ENCODE measurements at places on chromosomes 3 and 15.
A peak's percentile ranks its signal among the peaks of the same experiment; 100 is the strongest.

GRCh38 chr15:101004986-101005747 is 86.0 kb downstream of the LRRK1 start:
- no peak for DNase-seq

DNA sequence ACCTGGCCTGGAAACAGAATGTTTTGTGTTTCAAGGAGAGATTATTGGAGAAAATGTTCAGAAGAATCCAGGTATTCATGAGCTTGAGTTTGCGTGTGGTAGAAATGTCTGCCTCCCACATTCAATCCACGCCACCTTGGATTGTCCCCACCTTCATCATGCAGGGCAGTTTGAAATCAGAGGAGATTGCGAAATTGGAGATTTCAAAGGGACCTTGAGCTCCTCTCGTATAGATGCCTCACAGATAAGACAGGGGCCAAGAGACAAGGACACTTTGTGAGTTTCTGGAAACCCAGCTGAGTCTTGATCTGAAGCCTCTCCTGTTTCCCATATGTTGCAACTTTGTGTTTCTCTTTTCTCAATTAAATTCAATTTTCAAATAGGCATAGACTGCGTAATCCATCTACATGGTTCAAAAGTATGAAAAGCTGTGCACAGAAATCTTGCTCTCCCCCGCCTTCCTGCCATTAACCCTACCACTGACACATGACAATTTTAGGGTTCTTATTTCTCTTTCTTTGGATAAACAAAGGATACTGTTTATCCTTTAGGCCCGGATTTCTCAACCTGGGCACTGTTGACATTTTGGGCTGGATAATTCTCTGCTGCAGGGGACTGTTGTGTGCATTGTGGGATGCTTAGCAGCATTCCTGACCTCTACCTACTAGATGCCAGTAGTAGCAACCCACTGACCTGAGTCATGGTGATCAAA is 53.8 kb downstream of the CMTM8 start:
- no peak for DNase-seq

- DNase-seq, result no peak
Measured at GRCh38 chr3:170726976-170727661, 141.2 kb upstream of the SLC7A14 start.

GRCh38 chr3:129131465-129132088 is 10.0 kb upstream of the RAB43 start:
- no peak for DNase-seq

DNA sequence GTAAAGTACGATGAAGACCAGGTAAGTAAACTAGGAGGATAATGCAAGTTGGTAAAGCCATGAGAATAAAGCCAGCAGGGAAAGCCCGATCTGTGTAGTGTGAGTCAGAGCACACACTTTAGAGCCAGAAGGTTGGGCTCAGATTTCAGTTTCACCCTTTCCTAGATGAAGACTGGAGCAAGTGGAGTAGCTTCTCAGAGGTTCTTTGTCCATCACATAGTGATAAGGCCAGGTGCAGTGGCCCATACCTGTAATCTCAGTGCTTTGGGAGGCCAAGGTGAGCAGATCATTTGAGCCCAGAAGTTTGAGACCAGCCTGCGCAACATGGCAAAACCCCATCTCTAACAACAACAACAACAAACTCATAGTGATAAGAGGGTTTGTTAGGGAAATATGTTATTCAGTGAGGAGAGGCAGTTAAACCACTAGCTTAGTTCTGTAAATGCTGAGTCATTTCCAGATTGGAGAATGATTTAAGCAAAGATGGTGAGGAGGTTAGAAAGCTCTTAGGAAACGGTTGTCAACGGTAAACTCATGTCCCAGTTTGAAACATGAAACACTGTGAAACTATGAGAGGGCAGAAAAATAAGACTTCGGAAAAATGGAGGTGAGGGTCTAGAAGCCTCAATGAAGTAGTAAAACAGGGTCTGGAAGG is 39.0 kb downstream of the IL12A start:
- peak; percentile 36 for DNase-seq

- no peak for DNase-seq
Measured at GRCh38 chr15:94231723-94232468, 535 bp downstream of the MCTP2 start.

DNA sequence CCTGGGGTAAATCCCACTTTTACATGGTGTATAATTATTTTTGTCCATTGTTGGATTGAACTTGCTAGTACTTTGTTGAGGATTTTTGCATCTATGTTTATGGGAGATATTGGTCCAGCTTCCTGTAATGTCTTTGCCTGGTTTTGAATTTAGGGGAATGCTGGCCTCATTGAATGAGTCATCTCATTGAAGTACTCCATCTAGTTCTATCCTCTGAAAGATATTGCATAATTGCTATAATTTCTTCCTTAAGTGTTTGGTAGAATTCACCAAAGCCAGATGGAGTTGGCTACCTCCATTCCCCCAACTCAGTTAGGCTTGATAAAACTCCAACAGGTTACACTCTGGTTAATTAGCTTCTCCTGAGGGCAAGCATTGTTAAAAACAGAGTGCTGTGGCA is 237.4 kb upstream of the TGFBR2 start:
- no peak for DNase-seq

DNA sequence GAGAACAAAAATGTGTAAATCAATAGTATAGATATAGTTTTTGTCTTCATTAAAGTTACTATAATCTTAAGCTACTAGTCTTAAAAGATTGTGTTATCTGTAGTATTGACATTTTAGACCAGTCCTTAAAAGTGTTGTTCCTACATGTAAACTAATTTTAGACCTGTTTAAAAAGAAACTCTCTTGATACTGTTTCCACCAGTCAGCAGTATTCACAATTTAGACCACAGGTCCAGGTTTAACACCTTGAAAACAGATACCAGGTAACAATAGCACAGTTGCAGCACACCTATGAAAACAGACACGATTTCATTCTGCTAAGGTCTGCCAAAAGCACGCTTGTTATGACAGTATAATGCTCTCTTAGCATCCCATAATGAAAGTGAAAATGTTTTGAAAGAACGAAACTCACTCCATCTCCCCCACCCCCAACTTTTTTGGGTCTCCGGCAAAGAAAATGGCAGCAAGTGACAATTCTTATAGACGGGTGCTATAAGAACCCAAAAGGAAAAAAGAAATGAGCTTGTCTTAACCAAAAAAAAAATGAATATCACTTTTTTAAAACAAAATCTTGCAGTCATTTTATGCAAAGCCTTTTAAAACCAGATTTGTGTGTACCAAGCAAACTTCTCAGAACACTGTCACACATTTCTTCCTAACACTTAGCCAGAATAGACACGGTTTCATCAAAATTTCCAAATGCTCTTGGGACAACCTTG is 1.6 kb downstream of the EIF4E3 start:
- peak; percentile 58 for DNase-seq

DNA sequence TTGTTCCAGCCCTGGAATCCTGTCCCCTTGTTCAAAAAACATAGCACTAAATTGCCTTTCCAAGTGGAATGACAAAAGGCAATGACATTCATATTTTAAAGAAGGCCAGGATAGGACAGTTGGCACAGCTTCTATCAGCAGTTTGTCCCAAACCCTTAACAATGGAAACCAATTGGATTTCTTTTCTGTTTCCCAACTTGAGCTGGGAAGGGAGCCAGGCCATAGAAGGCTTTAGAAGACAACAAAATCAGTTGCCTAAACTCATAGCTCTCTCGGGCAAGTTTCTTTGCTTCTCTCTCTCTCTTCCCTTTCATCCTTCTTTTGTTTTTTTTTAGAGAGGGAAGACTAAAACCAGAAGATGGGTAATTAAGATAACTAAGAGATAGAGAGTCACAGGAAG is 227.7 kb upstream of the TPRG1 start:
- DNase-seq, result no peak

DNA sequence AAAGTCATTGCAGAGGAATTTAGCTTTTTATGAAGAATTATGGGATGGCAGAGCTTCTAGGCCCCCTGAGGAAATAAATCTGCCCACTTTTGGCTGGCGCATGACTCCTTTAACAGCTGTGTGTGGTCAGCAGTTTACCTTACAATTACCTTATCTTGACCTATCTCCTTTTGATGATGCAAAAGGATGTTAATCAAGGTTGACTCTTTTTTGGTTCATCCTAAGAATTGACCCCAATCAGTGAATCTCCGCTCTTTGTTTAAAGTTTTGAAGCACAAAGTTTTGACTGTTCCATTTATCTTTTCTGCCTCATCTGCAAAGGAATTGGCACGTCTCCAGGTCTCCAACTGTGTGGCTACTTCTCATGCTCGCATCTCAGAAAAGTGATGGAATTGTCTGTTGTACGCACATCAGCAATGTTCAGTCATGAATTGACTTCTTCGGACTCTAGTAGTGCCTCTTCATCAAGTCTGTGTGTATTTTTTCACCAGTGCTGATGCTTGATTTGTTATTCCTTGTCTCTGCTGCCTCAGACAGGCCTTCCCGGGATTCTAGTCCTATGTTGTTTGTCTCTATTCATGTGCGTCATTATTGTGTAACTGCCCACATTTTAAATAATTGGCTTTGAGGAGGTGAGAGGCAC is 196.2 kb upstream of the CFAP20DC start:
- DNase-seq, result no peak

- peak; percentile 45 for DNase-seq
Measured at GRCh38 chr3:9826815-9827573, 16.8 kb downstream of the RPUSD3 start.

DNA sequence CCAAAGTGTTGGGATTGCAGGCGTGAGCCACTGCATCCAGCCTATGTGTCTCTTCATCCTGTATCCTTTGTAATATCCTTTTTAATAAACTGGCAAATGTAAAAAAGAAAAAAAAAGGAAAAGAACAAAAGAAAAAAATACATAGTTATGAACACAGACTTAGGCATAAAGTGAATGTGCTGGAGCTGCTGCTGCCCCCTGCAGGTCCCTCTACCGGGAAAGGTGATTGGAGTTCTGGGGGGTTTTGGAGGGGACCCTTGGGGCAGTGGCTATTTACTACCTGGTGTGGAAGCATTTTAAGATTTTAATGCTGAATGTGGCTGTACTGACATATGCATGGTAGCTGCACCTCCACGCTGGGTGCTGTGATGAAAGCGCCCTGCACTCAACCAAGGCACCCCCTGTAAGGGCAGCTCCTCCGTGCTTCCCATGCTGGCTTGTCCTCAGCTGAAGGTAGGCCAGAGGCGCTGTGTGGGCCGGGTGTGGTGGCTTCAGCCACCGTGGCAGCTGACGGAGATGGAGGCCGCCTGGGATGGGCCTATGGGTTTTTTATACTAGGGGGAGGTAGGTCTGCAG is 49.9 kb downstream of the RPLP1 start:
- no peak for DNase-seq

DNA sequence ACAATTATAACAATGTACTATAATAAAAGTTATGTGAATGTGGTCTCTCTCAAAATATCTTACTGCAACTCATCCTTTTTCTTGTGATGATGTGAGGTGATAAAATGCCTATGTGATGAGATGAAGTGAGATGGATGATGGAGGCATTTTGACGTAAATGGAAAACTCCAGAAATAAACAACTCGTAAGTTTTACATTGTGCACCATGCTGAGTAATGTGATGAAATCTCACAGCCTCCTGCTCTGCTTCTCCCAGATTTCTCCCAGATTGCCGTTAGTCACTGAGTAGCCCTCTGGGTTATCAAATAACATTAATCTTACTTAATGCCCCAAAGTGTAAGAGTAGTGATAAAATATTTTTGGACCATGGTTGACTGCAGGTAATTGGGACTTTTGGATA is 64.8 kb upstream of the SLCO2A1 start:
- no peak for DNase-seq

DNA sequence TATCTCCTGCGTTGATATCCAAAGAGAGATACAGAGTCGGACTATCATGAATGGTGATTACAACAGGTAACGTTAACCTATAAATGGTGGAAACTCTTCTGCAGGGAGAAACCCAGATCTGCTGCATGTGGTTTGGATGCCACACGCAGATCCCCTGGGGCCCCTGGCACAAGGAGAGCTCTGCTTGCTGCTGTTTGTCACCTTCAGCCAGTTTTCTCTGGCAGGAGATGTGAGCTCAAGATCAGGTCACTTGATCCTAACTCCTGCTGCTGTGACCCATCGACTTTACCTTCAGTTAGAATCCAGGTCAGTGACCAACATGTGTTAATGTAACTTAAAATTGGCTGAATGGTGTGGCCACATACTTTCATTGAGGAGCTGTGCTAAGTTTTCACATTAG is 23.8 kb upstream of the GPR171 start:
- no peak for DNase-seq

DNA sequence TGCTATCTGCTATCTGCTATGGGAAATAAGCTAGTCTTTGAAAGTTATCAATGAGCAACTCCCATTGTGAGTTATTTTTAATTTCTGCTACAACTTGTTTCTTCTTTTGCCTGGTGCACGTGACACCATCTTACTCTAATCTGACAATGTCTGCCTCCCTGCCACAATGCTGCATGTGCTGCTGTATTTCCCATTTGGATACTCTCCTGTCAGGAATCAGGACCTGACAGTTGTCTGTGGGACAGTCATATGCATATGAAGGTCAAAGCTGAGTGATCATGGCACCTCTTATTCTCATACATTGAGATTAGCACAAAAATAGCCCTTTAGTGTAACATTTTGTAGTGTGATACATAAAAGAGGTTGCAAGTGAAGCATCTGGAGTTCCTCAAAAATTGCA is 45.8 kb downstream of the HMG20A start:
- no peak for DNase-seq

GRCh38 chr3:70982700-70983140 is 600.8 kb downstream of the FOXP1 start:
- DNase-seq, result no peak

DNA sequence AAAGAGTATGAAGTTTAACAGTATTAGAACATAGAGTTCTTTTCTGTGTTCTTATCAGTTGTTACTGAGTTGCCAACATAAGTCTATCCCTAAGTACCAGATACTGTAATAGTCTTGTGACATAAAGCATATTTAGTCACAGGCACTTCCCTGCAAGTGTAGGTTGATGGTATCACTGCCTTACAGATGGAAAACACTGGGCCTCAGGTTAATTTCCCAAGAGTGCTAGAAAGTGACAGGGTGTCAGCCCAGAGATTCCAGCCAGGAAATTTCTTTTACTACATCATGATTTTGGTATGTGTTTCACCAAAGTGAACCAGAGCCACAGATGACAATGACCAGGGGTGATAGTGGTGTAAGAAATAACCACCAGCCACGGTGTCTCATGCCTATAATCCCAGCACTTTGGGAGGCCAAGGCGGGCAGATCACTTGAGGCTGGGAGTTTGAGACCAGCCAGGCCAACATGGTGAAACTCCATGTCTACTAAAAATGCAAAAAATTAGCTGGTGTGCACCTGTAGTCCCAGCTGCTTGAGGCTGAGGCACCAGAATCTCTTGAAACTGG is 3.2 kb downstream of the EIF1B start:
- no peak for DNase-seq

All from activated naive CD4-positive, alpha-beta T cell treated with anti-CD3 and anti-CD28 coated beads, Interleukin-2, amount 50 U/mL, for 72 hours (primary cell).